ENCODE measurements at places on chromosomes 2 and 18.

DNA sequence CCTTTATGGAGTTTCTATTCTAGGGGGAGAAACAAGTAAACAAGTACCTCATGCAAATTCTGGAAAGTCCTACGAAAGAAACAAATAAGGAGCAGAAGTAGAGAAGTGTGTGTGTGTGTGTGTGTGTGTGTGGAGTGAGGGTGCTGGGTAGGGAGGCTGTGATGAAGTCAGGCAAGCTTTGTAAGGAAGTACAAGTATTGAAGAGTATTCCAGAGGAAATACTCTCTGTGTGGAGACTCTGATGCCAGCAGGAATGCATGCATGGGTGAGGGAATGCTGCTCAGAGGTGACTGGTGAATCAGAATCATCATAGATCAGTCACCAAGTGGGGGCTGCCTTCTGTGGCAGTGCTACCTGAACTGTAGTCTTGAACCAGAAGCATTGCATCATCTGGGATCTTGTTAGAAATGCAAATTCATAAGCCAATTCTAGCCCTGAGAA, 34.5 kb downstream of the SLC4A3 start:
- peaks cover 22% of the 10 kb centered on the region for H3K4me1 ChIP-seq
- H3K27me3 ChIP-seq = no peaks in the 10 kb centered on the region
- no peak overlapping the region for H3K4me3 ChIP-seq
- H3K36me3 ChIP-seq = no peaks in the 10 kb centered on the region

GRCh38 chr2:224286923-224287322, 115.0 kb downstream of the FAM124B start:
- peaks cover 75% of the 10 kb centered on the region for H3K27me3 ChIP-seq
- no peaks in the 10 kb centered on the region for H3K4me1 ChIP-seq
- no peaks in the 10 kb centered on the region for H3K36me3 ChIP-seq

DNA sequence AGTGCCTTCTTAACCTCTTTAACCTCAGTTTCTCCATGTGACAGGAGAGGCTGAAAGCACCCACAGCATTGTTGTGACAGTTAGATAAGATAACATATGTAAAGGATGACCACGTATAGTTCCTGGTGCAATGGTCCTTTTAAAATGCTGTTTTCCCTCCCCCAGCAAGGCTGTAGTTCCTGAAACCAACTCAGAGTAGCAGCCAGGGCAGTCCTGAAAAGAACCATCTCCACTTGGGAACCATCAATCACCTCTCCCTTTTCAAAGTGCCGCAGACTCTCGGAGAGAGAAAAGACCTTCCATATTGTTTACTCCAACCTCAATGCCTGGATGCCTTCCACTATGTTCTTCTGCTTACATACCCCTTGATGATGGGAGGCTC, 158.8 kb downstream of the DDX1 start:
- no peak for DNase-seq
- H3K36me3 ChIP-seq = no peaks in the 10 kb centered on the region
- no peaks in the 10 kb centered on the region for H3K27me3 ChIP-seq
- H3K4me1 ChIP-seq = peaks cover 43% of the 10 kb centered on the region
- H3K27ac ChIP-seq = no peak overlapping the region
- no peak overlapping the region for H3K4me3 ChIP-seq

DNA sequence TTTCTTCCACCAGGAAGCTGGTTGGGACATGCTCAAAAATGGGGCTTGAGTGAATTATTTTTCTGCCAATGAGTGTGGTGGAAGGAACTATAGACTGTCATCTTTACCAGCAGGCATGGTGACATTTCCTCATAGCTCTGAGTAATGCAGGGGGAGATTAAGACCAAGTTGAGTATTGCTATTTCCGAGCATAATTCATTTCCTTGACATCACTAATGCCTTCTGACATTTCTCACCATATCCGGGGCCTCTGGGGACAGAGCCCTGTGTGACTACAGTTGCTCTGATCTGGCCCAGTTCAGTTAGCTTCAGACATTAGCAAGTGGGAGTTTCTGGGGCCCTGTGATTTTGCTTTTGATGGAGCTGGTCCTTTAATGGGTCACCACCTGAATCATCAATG, 410.4 kb downstream of the MEIS1 start:
- H3K27me3 ChIP-seq = no peaks in the 10 kb centered on the region
- H3K27ac ChIP-seq = no peak overlapping the region
- H3K36me3 ChIP-seq = no peaks in the 10 kb centered on the region
- no peak overlapping the region for H3K4me3 ChIP-seq
- DNase-seq = no peak
- no peaks in the 10 kb centered on the region for H3K4me1 ChIP-seq

DNA sequence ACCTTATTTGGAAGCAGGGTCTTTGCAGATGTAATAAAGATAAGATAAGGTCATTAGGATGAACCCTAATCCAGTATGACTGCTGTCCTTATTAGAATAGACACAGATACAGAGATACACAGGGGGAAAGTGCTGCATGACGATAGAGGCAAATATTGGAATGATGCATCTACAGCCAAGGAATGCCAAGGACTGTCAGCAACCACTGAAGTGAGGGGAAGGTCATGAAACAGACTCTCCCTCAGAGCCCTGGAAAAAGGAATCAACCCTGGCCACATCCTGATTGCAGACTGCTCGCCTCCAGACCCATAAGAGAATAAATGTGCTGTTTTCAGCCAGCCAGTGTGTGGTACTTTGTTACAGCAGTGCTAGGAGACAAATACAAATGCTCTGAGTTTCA, 14.8 kb downstream of the TMEM237 start:
- peaks cover 6% of the 10 kb centered on the region for H3K4me1 ChIP-seq
- H3K36me3 ChIP-seq = peaks cover 62% of the 10 kb centered on the region
- H3K27ac ChIP-seq = no peak overlapping the region

GRCh38 chr2:111994042-111994441, 61.0 kb upstream of the TMEM87B start:
- H3K36me3 ChIP-seq = peaks cover 44% of the 10 kb centered on the region
- no peaks in the 10 kb centered on the region for H3K4me1 ChIP-seq

GRCh38 chr18:8947566-8947965, 154.9 kb upstream of the NDUFV2 start:
- no peak overlapping the region for H3K27ac ChIP-seq
- no peak overlapping the region for H3K4me3 ChIP-seq
- H3K4me1 ChIP-seq = peaks cover 4% of the 10 kb centered on the region
- peaks cover 11% of the 10 kb centered on the region for H3K27me3 ChIP-seq
- no peaks in the 10 kb centered on the region for H3K36me3 ChIP-seq

DNA sequence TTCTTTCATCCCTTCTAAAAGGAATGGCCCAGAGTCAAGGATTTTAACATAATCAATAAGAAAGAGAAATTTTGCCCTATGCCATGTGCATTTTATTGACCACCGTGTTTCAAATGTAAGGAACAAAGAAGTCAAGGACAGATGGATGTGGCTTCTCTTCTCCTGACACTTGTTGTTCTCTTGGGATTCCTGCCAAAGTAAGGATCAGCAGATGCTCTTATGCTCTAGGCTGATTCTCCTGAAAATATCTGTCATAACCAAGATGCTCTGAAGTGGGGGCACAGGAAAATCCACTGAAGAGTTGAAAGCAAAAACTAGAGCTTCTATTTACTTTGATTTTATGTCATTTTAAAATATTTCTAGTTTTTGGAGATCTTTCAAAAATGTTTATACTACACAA, 72.9 kb upstream of the SYT4 start:
- no peak for DNase-seq
- no peaks in the 10 kb centered on the region for H3K27me3 ChIP-seq
- no peaks in the 10 kb centered on the region for H3K4me1 ChIP-seq
- H3K4me3 ChIP-seq = no peak overlapping the region
- no peak overlapping the region for H3K27ac ChIP-seq

GRCh38 chr18:50396005-50396660, 21.3 kb downstream of the SKA1 start:
- H3K4me1 ChIP-seq = no peaks in the 10 kb centered on the region
- H3K4me3 ChIP-seq = no peak overlapping the region
- H3K27me3 ChIP-seq = peaks cover 19% of the 10 kb centered on the region
- H3K36me3 ChIP-seq = no peaks in the 10 kb centered on the region
- DNase-seq = no peak

DNA sequence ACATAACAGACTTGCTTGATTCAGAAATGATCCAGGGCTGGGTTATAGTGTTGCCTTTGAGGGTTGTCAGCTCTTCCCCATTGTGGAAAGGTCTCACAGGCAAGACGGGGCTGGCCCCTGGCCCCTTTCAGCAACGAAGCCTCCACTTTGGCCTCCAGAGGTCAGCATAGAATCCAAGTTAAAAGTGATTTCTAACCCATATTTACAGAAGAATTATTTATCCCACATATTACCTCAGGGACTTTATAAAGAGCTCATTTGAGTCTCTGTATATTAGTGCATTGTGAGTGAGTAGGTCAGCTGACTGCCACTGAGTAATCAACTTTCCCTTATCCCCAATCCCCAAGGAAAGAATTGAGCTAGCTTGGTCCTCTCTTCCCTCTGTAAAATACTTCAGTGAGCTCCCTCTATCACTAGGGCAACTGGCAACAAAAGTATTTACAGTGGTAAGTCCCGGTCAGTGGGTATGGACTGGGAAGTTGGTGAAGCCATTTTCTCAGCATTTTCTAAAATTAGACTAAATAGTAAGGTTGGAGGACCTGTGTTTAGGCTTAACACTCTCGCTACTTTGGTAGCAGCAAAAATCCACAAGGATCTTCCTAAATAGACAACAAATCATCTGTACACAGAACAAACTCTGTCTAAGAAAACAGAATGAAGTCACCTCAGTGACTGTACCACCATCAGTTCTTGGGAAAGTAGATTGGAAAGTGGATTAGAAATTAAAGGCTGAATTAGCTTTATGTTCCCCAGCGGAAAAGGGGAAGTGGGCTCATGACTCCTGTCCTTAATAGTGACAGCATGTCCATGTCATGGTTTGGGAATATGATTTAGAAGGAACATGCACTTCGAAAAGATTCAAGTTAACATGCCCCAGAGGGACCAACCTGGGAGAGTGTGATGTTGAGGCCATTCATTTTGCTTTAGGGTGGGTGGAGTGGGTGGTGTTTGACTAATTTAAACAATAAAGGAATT, 171.0 kb upstream of the SIX3 start:
- H3K4me1 ChIP-seq = peaks cover 10% of the 10 kb centered on the region
- H3K27me3 ChIP-seq = peaks cover 88% of the 10 kb centered on the region
- H3K4me3 ChIP-seq = no peak overlapping the region
- H3K36me3 ChIP-seq = no peaks in the 10 kb centered on the region
- DNase-seq = no peak

DNA sequence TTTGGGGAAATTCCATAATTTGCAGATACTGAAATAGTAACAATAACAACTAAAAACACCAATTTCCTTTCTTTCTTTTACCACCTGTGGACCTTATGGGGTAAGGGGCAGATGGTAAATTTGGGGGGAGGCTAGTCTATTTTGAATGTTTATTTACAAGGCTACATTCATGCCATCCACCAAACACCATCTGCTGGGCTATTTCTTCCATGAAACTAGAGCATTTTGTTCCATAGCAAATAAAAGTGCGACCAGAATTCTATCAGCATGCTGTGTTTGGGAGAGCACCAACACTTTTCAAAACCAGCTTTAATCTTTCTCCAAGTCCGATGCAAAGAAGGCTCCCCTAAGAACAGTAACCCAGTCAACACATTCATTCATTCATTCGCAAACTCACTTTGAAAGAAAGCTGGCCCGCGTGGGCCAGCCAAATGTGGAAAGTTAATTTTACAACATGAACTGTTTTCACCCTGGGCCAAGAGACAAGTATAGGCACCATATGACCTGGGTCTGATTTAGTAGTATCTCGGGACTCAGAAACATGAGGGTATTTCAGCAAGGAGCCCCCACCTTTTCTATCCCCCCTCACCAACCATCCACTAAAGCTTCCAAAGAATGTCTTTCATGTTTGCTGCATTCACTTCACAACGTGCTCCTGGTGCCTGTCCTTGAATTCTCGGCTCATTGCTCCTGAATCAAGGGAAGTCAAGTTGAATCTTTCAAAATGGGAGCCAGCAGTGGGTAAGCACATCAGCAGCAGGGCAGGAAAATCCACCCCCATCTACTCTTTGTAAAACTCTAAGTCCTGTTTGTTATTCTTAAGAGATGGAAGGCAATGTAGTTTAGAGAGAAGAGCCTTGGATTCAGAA, 210.6 kb downstream of the C1D start:
- H3K27me3 ChIP-seq = peaks cover 36% of the 10 kb centered on the region
- no peaks in the 10 kb centered on the region for H3K36me3 ChIP-seq
- no peak overlapping the region for H3K27ac ChIP-seq
- H3K4me3 ChIP-seq = no peak overlapping the region

DNA sequence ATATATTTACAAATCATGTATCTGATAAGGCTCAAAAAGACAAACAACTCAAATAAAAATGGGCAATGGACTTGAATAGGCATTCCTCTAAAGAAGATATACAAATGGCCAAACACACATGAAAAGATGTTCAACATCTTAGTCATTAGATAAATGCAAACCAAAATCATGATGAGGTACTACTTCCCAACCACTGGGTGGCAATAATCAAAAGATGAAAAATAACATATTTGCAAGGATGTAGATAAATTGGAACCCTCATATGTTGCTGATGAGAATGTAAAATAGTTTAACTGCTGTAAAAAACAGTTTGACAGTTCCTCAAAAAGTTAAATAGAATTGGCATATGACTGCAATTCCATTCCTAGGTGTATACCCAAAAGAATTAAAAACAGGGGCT, 132.3 kb downstream of the TTC32 start:
- no peak for DNase-seq
- H3K27me3 ChIP-seq = no peaks in the 10 kb centered on the region
- H3K4me1 ChIP-seq = peaks cover 11% of the 10 kb centered on the region
- no peak overlapping the region for H3K27ac ChIP-seq
- H3K36me3 ChIP-seq = no peaks in the 10 kb centered on the region

GRCh38 chr2:62196278-62196901, 475 bp downstream of the B3GNT2 start:
- no peak for DNase-seq
- H3K4me1 ChIP-seq = peaks cover 63% of the 10 kb centered on the region

- no peaks in the 10 kb centered on the region for H3K27me3 ChIP-seq
- H3K4me1 ChIP-seq = peaks cover 23% of the 10 kb centered on the region
- H3K4me3 ChIP-seq = no peak overlapping the region
- no peak overlapping the region for H3K27ac ChIP-seq
- H3K36me3 ChIP-seq = no peaks in the 10 kb centered on the region
Measured at GRCh38 chr18:76425146-76426131, 69.6 kb downstream of the ZNF516 start.

- H3K27me3 ChIP-seq = no peaks in the 10 kb centered on the region
- DNase-seq = no peak
- H3K4me3 ChIP-seq = no peak overlapping the region
- H3K27ac ChIP-seq = no peak overlapping the region
Measured at GRCh38 chr2:10610213-10610910, 79.4 kb downstream of the NOL10 start.

DNA sequence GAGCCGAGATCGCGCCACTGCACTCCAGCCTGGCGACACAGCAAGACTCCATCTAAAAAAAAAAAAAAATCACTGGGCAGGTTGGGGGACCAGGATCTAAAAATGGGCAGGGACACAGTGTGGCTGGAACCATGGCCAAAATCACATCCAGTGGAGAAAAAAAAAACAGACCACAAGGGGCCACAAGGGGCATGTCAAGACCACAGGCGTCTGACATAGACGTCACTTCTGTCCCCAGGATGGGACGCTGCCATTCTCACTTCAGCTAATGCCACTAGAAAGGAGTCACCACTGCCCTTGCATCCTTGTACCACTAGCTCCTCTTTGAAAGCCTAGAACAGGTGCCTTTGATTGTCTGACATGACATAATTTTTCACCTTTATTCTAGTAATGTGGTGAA, 2.5 kb upstream of the POMC start:
- H3K4me3 ChIP-seq = no peak overlapping the region
- no peak for DNase-seq

Measured in left ventricle myocardium inferior (tissue), 1 donor.